GM12878 (cell line): ENCODE measurements at places on chromosomes 11 and 22. TPM values are rescaled to one million over a fixed set of nuclear protein-coding genes. Genes with fewer than 3 reads are reported as not detected.

The BIK gene
- 6.3 and 8.0 TPM in 2 replicates for total RNA-seq

DNA sequence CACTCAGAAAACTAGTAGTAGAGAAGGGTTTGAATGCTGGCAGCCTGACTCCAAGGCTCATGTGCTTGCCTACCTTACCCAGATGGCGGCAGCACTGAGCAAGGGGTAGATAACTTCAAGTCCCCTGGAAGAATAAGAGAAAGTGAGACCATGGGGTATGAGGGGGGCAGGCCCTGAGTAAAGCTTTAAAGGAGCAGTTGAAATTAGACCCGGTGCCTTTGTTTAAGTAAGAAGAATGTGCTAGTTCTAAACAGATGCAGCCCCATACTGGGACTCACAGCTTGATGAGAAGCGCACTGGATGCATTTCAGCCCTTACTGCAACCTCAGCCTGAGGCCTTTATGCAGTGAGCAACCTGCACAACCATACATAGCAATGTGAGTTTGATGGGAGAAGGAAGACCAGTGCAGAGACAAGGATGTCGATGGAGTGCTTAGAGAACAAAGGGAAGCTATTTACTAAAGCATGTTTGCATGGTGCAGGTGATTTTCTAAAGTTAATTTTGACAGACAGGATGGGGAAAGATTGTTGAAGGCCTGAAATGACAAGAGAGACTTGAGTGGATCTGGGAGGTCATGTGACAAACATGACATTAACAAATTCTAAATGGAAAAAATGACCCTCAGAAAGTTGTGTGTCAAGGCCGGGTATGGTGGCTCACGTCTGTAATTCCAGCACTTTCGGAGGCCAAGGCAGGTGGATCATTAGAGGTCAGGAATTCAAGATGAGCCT lies 27.1 kb upstream of the TMA7B start:
- no peak for DNase-seq

The ZNF215 gene
- 1.9 and 2.4 TPM in 2 replicates for total RNA-seq

- no peak for DNase-seq
Observed at GRCh38 chr22:29205252-29205593, 473 bp upstream of the EMID1 start.

DNA sequence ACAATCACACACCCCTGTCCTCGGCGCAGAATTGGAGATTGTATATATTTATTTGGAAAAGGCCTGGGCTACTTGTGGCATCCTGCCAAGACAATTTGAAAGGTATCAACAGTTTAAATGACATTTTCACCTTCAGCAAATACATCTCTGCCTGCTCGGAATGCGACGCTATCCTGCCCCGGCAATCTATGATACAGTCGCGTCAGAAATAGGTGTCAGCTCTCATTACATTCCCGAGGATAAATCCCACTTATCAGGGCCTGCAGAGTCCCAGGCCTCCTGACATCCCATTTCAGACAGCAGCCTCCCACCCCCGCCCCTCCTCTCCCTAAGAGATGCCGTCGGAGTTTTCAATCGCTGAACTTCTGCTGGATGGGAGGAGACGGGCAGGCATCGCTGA lies 114.7 kb downstream of the BRD1 start:
- DNase-seq: no peak

- no peak for DNase-seq
Observed at GRCh38 chr22:49963647-49964026, 3.1 kb downstream of the PIM3 start.

- DNase-seq: no peak
Observed at GRCh38 chr11:31397239-31397834, 27.7 kb downstream of the DNAJC24 start.

DNA sequence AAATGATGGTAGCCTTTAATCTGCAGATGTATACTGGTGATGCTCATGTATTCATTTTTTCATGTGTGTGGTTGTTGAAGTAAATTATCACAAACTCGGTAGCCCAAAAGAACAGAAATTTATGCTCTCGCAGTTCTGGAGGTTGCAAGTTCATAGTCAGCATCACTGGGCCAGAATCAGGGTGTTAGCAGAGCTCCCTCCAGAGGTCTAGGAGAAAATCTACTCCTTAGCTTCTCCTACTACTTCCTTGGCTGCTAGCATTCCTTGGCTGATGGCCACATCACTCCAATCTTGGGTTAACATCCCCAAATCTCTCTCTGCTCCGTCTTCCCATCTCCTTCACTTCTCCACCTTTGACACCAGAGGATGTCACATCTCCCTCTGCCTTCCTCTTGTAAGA lies 45.3 kb upstream of the GALNT18 start:
- no peak for DNase-seq

The NXPE4 gene
- total RNA-seq: not detected in 2 replicates

DNA sequence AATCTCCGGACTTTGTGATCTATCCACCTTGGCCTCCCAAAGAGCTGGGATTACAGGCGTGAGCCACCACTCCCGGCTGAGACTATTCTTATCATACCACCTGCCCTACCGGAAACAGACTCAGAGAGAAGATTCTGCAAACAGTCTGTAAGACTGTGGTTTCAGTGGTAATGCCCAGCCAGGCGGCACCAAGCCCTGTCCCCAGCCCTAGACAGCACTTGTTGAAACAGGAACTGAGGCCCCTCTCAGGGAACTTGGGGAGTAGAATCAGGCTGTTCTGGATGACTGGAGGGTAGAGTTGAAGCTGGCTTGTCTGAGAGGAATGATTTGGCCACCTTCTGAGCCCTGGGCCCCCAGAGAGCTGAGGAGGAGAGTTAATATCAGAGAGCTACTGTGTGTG lies 1.3 kb upstream of the INSC start:
- peak; percentile 73 for DNase-seq

DNA sequence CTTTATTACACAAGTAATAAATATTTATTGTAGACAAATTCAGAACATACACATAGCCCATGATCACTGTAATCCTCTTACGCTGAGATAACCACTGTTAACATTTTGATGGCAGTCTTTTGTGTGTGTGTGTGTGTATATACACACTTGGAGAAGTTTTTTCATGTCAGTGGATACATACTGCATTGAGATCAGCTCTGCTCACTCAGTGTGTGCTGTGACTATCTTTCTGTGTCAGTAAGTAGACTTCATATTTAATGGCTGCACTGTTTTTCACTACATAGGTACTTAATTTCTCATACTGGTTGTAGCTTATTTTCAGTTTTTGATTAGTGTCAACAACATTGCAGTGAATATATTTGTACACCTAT lies 82.9 kb downstream of the FAM83F start:
- DNase-seq: no peak

The SYVN1 gene
- 55.0 and 63.6 TPM in 2 replicates for total RNA-seq

The TTC36 gene
- 0.27 TPM in 1 of 2 replicates, not detected in the other for total RNA-seq

DNA sequence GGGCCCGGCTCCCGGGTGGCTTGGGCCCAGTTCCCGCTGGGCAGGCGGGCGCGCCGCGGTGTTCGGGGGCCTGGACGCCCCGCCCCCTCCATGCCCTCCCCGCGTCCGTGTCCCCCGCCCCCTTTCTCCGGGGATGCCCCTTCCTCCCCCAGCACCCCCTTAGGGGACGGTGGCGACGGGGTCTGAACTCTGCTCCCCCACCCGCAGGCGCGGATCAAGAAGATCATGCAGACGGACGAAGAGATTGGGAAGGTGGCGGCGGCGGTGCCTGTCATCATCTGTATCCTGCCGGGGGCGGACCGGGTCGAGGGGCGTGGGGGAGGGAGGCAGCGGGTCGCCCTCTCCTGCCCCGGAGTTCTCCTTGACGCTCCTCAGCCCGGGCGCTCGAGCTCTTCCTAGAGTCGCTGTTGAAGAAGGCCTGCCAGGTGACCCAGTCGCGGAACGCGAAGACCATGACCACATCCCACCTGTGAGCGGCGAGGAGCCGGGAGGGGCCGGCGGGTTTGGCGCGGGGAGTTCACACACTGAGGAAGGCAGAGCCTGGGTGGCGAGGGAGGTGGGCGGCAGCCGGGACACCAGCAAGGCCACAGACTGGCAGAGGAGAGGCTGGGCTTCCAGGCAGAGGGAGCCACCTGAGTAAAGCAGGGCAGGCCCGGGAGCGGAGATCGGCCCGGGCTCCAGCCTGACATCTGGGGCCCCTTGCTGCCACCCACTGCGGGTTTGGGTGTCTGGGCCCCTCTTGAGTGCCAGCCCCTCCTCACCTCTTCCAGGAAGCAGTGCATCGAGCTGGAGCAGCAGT lies 546 bp downstream of the DRAP1 start:
- DNase-seq: no peak

The PATE2 gene
- not detected in 2 replicates for total RNA-seq

GRCh38 chr22:33126881-33127280 lies 68.7 kb upstream of the SYN3 start:
- no peak for DNase-seq

GRCh38 chr11:117929142-117929915 lies at the start of gene TMPRSS13:
TSS of gene TMPRSS13 (minus strand) at chr11:117929402. CDS start at chr11:117929307, 95 bp downstream.
- DNase-seq: no peak

The ALDH3B2 gene
- not detected in 2 replicates for total RNA-seq

- DNase-seq: no peak
Observed at GRCh38 chr22:19674929-19675253, 39.4 kb upstream of the SEPTIN5 start.

- DNase-seq: no peak
Observed at GRCh38 chr11:92735039-92735438, 234.4 kb upstream of the MTNR1B start.

DNA sequence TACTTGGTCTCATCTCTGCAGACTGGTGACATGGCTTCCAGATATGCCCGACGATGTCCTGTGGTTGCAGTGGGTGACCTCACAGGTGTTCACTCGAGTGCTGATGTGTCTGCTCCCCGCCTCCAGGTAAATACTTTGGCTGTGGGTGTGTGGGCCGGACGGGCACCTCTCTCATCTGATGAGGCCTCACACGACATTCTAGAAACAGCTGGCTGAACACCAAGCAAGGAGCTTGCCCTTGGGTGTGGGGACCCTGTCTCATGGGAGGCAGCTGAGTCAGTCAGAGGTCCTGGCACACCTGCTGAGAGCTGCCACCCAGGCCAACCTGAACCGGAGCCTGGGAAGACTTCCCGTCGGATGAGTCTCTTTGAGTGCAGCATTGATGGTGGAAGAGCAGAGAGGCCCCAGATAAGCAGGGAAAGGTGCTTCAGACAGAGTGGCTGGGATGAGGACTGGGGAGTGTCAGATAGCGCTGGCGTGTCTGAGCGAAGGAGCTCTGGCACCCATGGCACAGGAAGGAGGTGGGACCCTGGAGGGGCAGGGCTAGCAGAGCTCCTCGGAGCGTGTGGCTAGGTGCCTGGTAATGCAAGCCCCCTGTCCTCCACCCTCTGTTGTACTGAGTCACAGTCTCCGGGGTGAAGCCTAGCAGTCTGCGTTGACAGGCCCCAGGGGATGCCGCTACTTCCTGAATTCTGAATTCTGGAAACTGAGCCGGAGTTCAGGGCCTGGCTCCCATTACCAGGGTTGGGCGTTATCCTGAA lies 10.4 kb upstream of the SAMM50 start:
- DNase-seq: no peak

DNA sequence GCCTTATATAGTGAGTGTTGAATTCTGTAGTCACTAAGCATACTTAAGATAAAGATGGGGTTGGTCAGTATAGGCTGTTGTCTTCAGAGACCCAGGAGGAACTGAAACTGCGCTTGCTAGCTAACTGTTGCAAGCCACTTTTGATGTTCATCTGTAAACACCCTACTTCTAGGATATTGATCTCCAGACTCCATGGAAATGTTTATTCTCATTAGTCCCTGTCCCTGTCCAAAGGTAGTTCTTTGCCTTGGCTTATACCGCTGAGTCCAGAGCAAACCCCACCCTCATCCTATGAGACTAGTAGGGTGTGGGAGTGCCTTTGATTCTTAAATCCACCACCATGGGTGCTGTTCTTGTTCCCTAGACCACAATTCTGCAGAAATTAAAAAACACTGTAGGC lies 36.4 kb downstream of the DEPDC5 start:
- no peak for DNase-seq

- DNase-seq: no peak
Observed at GRCh38 chr22:26707581-26707980, 50.2 kb downstream of the MIAT start.

DNA sequence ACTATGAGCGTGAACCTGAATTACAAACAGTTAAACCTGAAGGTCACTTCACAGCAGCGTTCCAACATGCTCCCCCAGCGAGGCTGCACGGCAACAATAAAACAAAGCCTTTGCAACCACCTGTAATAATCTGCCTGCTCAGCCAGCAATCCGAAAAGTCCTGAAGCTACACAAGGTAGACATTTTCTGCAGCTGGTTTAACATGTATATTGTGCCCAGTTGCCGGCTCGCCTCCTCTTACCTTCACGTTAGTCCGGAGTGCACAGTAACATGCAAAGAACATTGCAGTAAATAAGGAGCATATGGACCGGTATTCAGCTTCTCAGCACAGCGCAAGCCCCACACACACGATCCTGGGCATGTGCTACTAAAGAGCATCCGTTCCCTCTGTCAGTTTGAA lies 704.3 kb downstream of the DLG2 start:
- DNase-seq: no peak

DNA sequence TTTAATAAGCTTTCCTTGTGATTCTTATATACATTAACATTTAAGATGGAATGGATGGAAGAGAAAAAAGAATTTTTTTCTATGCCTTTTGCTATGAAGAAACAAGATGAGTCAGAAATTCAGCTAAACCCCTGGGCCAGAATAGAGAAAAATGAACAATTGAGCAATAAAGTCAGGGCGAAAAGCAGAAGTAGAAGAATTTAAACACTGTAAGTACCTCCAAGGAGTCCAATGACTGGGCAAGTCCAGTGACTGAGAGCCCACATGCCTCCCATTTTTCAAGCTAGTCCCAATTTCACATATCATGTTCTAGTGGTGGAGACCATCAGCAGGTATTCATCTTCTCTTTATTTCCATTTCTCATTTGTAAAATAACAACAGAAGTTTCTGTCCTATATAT lies 18.6 kb upstream of the APLP2 start:
- no peak for DNase-seq

DNA sequence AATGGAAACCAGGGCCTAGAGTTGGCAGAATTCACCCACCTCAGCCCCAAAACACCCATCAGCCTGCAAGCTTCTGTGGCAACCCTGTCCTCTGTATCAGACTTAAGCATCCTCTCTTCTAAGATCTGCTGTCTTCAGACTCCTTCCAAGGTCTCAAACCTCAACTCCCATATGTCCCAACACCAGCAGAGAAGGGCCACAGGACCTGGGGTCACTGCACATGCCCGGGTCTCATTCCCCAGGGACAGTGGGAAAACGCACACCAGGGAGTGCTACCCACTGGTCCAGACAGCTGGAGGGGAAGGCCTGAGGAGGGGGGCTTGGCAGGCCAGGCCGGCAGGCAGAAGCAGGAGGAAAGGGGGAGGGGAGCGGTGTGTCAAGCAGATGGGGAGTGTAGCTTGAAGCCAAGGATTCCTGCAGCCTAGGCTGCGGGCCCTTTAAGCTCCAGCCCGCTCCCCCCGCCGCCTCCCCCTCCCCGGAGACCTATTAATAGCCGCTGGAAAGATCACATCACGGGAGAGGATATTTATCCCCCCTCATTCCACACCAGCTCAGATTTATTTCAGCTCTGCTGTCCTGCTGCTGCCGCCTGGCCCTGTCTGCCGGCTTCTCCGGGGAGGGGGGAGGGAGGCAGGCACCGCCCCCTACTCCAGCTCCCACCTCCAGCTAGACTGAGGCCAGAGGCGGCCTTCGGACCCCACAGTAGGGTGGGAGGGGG lies 16.7 kb downstream of the BCL9L start:
- no peak for DNase-seq

The ZBED4 gene
- total RNA-seq: 21.2 and 21.6 TPM in 2 replicates
